ENCODE measurements at places on chromosomes 1 and 21.

DNA sequence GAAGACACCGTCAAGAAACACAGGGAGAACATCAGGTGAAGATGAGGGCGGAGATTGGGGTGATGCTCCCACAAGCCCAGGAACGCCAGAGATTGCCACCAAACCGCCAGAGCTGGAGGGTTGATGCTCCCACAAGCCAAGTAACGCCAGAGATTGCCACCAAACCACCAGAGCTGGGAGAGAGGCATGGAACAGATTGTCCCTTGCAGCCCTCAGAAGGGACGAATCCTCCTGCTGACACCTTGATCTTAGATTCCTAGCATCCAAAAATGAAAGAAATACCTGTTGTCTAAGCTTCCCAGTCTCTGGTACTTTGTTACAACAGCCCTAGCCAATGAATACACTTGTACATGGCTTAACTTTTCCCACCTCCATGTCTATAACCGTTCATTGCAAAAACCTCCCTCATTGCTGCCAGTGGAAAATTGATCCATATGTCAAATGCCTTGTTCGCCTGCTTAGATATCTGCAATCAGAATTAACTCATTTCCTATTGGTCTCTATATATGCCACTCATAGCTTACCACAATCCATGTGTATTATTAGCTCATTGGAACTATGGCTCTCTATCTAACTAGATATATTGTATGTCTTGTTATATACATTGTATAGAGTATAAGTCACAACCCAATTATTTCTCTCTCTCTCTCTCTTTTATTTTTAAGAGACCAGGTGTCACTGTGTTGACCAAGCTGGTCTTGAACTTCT is 127.4 kb downstream of the ADSS2 start:
- no peak for DNase-seq

DNA sequence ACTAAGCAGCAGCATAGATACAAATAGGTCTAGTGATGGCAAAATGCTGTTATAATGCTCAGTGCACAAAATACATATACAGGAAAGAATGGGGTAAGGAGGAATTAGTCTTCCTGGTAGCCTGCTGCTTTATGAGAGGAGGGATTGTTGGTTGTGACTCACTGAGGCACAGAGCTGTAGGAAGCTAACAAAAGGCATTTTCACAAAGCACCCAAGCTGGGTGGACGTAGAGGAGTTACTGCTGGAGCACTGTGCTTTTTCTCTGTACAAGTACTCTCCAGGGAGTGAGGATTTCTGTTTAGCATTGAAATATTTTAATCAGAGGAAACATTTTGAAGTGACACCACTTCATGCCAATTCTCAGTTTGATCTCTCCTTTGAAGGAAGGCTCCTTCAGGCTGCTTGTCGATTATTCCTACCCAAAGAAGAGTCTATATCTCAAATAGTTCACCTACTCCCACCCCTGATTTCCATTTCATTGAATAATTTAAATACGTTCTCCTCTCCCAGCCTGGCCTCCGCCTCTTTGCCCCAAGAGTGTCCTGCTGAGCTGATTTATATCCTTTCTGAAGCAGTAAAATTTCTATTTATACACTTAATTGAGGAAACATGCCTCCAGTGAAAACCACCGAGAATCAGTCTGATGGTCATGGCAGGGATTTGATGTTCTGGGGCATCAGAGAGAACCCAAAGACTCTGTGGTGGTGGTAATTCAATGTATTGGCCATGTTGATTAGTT is 271.9 kb downstream of the HHAT start:
- no peak for DNase-seq

- no peak for DNase-seq
Measured at GRCh38 chr1:177913762-177914540, 55.9 kb downstream of the SEC16B start.

- DNase-seq = no peak
Measured at GRCh38 chr1:184801503-184801902, 46.8 kb upstream of the EDEM3 start.

DNA sequence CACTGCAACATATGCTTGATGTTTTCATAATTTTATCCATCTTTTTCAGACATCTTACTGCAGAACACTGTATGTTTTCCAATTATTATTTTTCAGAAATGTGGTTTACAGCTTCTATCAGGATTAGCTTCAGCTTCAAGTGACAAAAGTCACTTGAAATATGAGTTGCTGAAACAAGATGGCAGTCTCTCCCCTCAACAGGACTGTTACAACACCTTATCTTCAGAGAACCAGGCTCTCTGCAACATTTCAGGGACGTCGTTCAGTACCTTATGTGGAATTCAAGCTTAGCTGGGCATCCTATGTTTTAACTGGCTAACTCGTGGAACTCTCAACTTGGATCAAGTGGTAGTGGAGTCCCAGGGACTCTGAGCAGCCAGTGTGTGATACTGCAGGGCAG is 2.0 kb upstream of the UBE2G2 start:
- no peak for DNase-seq

DNA sequence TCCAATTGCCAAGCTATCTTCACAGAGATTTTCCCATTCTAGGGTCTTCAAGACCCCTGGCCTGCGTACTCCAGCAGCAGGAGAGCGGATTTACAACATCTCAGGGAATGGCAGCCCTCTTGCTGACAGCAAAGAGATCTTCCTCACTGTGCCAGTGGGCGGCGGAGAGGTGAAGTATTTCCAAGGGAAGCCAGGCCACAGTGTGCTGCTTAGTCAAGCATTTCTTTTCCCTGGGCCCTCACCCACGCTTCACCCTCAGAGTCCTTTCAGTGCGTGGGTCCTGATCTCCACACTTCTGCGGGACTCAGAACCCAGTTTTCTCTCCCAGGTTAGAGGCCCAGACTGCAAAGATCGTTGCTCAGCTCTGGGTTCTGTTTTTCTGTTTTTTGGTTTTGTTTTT is 13.1 kb downstream of the CDCA8 start:
- no peak for DNase-seq

DNA sequence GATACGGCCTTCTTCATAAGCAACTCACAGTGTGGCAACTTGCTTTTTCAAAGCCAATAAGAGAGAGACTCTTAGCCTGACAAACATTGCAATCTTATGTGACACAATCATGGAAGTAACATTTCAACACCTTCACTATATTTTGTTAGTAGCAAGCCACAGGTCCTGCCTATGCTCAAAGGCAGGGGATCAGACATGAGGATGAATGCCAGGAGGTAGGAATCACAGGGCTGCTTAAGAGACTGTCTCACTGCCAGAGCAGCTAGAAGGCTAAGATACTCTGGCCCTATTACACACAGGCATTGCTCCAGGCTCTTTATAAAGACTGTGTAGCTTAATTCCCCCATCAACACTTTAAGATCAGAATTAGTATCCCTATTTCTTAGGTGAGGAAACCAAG is 236.2 kb upstream of the KAZN start:
- DNase-seq = no peak

- DNase-seq = no peak
Measured at GRCh38 chr1:77511440-77511840, 171.0 kb downstream of the ZZZ3 start.

DNA sequence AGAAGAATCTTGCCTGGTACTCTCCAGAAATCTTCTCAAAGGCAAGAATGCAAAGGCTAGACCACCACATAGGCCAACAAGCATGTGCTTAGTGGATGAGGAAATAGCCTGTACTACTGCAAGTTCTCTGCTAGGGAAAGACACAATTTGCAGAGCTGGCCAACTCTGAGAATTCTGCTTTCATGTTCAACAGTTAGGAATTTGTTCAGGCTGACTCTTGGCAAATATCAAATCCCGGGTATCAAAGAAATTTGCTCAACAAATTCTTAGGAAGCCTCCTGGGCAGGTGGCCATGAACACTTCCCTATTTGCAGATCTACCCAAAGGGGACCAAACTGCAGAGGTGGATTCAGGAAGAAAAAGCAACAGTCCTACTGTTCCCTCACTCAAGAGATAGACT is 15.0 kb upstream of the H3-3A start:
- no peak for DNase-seq

GRCh38 chr1:189216886-189217285 is 1260.8 kb downstream of the BRINP3 start:
- DNase-seq = no peak

- no peak for DNase-seq
Measured at GRCh38 chr1:2594001-2594640, 7.5 kb downstream of the PRXL2B start.

DNA sequence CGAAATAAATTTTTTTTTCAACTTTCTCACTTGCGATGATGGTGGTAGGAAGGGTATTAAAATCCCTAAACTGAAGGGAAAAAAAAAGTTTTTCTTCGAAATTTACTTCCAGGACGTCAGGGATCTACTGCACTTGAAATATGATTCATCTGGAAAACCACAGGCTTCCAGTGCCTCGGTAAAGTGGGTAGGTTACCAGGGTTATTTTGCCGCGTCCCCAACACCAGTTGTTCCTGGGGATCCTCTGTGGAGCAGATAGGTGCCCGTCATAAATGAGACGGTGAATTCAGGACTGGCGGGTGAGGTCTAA is 773 bp downstream of the RABIF start:
- DNase-seq = no peak

- DNase-seq = no peak
Measured at GRCh38 chr1:50371749-50372148, 51.5 kb downstream of the DMRTA2 start.

DNA sequence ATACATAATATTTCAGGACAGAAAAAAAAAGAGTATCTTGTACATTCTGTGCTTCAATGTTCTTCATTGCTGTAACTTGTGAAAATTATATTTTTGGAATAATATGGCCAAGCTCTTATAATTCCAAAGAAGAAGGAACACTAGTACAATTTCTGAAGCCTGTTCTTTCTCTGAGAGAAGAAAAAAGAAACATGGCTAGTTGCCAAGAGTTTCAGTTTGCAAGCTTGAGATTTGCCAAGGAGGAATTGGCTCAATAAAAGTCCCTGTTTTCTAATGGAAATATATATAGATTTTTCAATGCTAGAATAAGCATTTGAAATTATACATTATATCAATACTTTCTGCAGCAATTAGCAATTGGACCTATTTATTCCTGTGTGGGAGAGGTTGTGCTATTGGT is 285.2 kb upstream of the NEGR1 start:
- DNase-seq = no peak

DNA sequence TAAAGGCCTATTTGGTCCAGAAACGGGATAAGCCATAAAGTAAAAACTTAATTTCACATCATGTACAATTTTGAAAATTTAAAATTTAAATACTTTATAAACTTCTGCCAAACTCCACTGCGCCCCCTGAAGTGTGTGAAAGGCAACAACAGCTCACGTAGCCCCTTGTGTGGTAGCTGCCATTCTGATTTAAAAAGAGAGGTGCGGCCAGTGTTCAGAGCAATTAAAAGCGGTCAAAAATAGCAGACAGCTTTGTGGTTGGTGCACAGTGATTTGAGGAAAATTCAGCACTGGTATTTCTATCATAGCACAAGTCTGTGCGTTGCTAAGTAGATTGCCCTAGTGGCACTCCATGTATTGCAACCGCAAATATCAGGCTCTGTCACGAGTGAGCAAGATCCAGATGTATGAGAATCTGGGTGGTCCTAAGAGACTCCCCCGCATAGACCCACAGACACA is 122.5 kb downstream of the ATG4C start:
- DNase-seq = no peak

DNA sequence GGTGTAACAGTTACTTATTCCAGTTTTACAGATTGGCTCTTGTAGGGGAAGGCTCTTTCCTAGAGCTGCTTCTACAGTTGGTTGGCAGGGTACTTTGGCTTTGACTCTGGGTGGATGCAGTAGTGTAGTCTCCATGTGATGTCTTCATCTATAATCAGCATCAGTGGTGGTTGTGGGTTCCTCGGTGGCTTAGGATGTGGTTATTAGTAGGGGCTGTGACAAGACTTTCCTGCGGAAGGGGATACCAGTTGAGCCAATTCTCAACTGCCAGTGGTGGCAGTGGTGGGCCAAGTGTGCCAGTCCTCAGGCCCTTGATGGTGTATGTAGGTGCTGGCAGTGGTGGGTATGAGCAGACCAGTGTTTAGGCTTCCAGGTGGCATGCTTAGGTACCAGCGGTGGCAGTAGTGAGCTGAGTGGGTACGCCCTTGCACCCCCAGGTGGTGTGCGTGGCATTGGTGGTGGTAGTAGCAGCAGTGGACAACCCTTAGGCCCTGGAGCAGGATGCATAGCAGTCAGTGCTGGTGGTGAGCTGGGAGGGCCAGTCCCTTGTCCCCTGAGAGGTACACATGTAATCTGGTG is 27.2 kb upstream of the KLF18 start:
- DNase-seq = no peak

DNA sequence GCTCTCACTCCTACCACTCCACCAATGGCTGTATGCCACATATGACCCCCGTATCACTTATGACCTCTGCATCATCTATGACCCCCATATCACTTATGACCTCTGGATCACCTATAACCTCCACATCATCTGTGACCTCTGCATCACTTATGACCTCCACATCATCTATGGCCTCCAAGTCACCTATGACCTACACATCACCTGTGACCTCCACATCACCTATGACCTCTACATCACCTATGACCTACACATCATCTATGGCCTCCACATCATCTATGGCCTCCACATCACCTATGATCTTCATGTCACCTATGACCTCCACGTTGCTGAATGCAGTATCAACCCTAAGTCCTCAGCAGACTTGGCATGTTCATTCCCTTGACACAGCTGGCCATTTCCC is 271.2 kb downstream of the MATN1 start:
- DNase-seq = no peak

- DNase-seq = no peak
Measured at GRCh38 chr1:13667691-13668090, 32.3 kb upstream of the PRDM2 start.

DNA sequence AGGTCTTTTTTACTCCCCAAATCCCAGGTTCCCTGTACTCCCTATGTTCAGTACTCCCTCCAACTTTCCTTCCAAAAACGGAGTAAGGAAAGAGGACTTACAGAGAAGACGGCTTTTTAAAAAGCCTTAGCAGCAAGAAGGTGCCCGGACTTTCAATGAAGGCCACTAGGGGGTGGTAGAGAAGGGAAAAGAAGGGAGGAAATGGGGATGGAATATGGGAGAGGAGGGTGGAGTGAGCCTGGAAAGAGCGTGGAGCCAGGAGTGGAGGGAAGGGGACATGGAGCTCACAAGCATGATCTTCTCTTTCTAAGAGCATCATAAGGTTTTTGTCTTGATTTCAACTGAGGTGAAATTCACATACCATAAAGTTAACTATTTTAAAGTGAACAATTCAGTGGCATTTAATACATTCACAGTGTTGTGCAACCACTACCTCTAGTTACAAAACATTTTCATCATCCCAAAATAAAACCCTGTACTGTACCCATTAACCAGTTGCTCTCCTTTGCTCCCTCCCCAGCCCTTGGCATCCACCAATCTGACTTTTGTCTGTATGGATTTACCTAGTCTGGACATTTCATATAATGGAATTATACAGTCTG is 129.9 kb downstream of the ZNF281 start:
- no peak for DNase-seq

DNA sequence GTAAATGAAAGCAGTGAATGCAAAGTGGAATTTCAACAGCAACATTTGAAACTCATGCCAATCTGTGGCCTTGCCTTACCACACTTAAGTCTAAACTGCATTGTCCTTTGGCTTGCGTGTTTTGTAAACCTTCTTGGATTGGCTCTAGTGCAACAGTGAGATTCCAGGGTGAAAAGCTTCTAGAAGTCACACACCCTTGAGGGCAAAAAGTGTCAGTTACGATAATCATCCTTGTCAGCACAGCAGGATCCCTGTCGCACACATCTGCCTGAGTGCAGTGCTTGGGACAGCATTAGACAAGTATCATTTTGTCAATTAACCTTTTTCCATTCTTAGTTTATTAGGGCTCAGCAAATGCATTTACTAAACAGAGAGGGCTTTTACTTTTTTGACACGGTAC is 243.4 kb upstream of the PTBP2 start:
- no peak for DNase-seq

GRCh38 chr1:237863234-237863633 is 27.5 kb downstream of the ZP4 start:
- DNase-seq = no peak
